ENCODE measurements at places on chromosomes 5 and 9. TPM values are rescaled to one million over a fixed set of nuclear protein-coding genes. Genes with fewer than 3 reads are reported as not detected.

Gene GNA14
- 4.8 TPM for total RNA-seq

Gene NEURL1B
- 35.8 TPM for total RNA-seq

Gene DENND4C
- total RNA-seq = 62.7 TPM

Gene C5orf34
- 1.2 TPM for total RNA-seq

Gene C9orf152
- total RNA-seq = not detected

Gene PFDN1
- total RNA-seq = 49.8 TPM

Gene CAMK4
- total RNA-seq = 0.42 TPM

Gene GLIPR2
- 81.7 TPM for total RNA-seq

Gene DNM1
- 24.1 TPM for total RNA-seq

Gene MTX3
- total RNA-seq = 13.0 TPM

Gene SLC6A7
- not detected for total RNA-seq

Gene SPEF2
- 2.3 TPM for total RNA-seq

Gene ZNF782
- total RNA-seq = 4.0 TPM

Gene NUTM2F
- total RNA-seq = not detected

Gene CAPSL
- total RNA-seq = not detected

Gene ATOX1
- 99.2 TPM for total RNA-seq

Gene PKD2L2
- total RNA-seq = not detected

Gene SAPCD2
- 0.42 TPM for total RNA-seq

Gene FKBP15
- total RNA-seq = 37.3 TPM

Gene LCN15
- total RNA-seq = 0.32 TPM

Gene POC5
- total RNA-seq = 4.9 TPM

Gene TJP2
- total RNA-seq = 105 TPM

Gene NADK2
- 26.0 TPM for total RNA-seq

Gene CDK5RAP2
- total RNA-seq = 42.3 TPM

Gene KCTD16
- total RNA-seq = 0.32 TPM

Gene DNAH5
- total RNA-seq = 0.35 TPM

Gene GAS1
- total RNA-seq = 91.5 TPM

Gene SLC25A2
- 0.61 TPM for total RNA-seq

Gene CDKN2B
- total RNA-seq = 68.7 TPM

Gene FBP1
- 14.5 TPM for total RNA-seq

Gene KLF4
- total RNA-seq = 386 TPM

Gene CDKN2B-AS1
- 0.64 TPM for total RNA-seq

Gene LHFPL2
- 76.0 TPM for total RNA-seq

Gene GALNT12
- total RNA-seq = 1.4 TPM

Gene ENHO
- total RNA-seq = not detected

Gene PCA3
- not detected for total RNA-seq

Gene ARL15
- total RNA-seq = 24.3 TPM
